ENCODE measurements at places on chromosomes 16 and 17. TPM values are rescaled to one million over a fixed set of nuclear protein-coding genes. Genes with fewer than 3 reads are reported as not detected.

The FOXO3B gene
- 4.5 TPM for total RNA-seq

The IL34 gene
- total RNA-seq: not detected

The SCARF1 gene
- total RNA-seq: 1.5 TPM

The RAB26 gene
- total RNA-seq: not detected

The CSH1 gene
- 11.7 TPM for total RNA-seq

The PRMT7 gene
- total RNA-seq: 53.8 TPM

The UBE2Z gene
- total RNA-seq: 98.3 TPM

The SUPT4H1 gene
- total RNA-seq: 52.6 TPM

DNA sequence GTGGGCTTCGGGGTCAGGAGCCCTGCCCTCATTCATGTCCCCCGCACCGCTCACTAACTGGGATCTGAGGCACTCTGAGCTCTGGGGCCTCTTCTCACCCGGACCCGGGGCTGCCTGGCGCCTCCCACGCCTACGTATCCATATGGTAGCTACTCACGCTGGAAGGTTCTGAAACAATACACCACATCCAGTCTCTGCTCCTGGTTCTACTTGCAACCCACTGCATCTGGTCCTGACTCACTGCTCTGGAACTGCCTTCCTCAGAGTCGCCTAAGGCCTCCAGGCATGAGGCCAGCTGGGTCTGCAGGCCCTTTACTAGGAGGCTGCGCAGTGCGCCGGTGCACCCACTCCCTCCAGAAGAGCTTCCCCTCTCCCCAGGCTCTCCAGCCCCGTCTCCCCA lies 18.1 kb downstream of the USP36 start:
- DNase-seq: no peak

DNA sequence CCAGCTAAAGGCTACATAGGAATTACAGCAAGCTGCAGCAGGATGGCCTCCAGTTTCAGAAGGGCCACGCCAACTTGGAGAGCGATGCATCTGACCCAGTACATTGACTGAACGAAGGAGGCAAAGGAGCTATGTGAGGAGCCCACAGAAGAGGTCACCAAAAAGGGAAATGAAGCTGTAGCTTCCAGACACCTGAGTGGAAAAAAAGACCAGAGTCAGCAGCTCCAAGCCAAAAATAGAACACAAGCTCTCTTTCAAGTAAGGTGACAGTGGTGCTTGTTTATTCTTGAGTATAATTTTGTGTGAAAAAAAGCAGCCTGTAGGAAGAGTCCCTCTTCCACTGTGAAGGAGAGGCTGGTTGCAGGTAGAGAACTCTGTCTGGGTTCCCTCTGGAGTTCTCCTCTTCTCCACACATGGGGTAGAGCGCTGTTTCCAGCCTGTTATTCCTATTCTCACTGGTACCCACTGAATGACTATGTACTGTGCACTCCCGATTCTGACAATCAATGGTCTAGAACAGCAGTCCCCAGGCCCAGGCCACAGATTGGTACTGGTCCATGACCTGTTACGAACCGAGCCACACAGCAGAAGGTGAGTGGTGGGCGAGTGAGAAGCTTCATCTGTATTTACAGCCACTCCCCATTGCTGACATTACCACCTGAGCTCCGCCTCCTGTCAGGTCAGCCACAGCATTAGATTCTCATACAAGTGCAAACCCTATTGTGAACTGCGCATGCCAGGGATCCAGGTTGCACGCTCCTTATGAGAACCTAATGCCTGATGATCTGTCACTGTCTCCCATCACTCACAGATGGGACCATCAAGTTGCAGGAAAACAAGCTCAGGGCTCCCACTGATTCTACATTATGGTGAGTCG lies 15.1 kb downstream of the CCL4 start:
- DNase-seq: no peak

DNA sequence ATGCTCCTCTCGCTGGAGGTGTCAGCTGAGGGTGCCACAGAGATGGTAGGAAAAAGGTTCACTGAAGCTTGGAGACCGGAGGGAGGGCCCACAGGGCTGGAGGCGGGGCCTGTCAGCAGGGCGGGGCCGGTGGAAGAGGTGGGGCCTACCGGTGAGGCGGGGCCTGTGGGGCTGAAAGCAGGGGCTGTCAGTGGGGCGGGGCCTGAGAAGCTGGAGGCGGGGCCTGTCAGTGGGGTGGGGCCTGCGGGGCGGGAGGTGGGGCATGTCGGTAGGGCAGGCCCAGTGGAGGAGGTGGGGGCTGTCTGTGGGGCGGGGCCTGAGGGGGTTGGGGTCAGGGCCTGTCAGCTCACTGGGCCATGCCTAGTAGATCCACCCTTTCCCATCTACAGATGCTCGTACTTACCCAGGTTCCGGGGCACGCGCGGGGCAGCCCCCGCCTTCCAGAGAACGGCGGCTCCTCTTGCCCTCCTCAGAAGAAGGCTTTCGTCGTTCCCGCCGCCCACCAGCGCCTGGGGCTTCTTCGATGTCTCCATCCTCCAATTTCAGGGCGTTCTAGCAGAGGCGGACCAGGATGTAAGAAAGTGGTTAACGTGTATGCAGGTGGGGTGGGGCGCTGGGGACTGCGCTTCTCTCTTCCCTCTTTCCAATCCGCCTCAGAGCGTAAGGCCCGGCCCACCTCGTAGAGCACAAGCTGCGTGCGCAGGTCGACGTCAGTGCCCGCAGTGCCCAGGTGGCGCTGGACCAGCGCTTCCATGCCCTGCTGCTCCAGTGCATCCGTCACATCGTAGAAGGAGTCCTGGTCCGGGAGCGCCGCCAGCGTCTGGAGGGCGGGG lies 9.8 kb downstream of the TMEM208 start:
- peak; percentile 56 for DNase-seq

GRCh38 chr16:86775511-86775921 lies 197.2 kb downstream of the FOXL1 start:
- no peak for DNase-seq

- no peak for DNase-seq
Measured at GRCh38 chr17:59492091-59492451, 73.3 kb upstream of the DHX40 start.

GRCh38 chr16:46929378-46930332 lies 43.8 kb downstream of the DNAJA2 start:
- DNase-seq: peak; percentile 69

GRCh38 chr17:50541716-50542688 lies 5.0 kb upstream of the SPATA20 start:
- peak; percentile 77 for DNase-seq

DNA sequence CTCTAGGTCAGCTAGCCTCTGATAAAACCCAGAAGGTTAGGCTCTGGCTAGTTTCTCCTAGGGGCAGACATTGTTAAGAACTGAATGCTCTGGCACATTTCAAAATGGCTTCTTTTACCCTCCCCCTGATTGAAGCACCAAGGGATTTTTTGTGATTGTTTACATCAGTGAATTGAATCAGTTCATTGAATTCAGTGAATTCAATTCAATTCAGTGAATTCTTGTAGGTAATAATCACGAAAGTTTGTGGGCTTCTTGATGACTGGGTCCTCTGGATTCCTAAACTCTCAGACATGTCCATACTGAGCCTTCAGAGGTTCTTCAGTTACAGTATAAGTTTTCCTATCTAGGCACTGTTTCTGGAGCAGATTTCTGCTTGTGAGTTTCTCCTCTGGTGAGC lies 135.2 kb upstream of the ELAC2 start:
- no peak for DNase-seq

GRCh38 chr17:11404431-11405276 lies 163.6 kb downstream of the SHISA6 start:
- no peak for DNase-seq

- no peak for DNase-seq
Measured at GRCh38 chr16:51407921-51408320, 256.9 kb upstream of the SALL1 start.

DNA sequence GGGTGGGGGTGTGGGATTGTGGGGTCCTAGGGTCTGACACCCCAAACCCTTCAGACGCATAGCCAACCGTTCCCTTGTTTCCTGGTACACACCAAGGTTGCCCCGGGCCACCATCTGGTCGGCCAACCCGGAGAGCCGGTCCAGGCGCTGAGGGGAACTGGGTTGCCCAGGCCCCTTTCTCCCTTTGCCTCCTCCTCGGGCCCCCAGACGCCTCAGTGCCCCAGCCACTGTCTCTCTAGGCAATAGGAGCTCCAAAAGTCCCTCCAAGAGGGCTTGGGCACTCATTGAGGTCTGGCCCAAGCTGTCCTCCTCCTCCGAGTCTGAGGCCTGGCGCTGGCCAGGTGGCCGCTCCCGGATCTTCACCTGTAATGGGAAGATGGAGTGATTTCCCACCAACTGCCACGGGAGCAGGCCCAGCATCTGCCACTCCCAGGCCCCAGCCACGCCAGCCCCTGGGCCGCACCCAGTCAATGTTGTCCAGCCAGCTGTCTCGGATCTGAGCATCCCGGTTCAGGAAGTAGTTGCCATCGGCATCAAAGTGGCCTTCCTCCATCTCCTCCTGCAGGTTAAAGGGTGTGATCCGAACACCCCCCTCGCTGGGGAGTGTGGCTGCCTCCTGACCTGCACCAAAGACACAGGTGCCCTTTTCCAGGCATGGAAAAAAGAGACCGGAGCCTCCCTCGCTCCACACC lies 1.5 kb downstream of the CD2BP2 start:
- DNase-seq: no peak

- no peak for DNase-seq
Measured at GRCh38 chr17:40568074-40568836, 3.0 kb upstream of the CCR7 start.

- no peak for DNase-seq
Measured at GRCh38 chr17:13806092-13806491, 204.4 kb upstream of the HS3ST3A1 start.

GRCh38 chr17:671076-671762 lies 43.4 kb downstream of the VPS53 start:
- DNase-seq: no peak

- DNase-seq: no peak
Measured at GRCh38 chr17:81891303-81891552, 158 bp downstream of the ALYREF start.
